ENCODE measurements at places on chromosomes 4 and X. TPM values are rescaled to one million over a fixed set of nuclear protein-coding genes. Genes with fewer than 3 reads are reported as not detected.

GRCh38 chrX:147916375-147916968 is 4.8 kb downstream of the FMR1 start:
- no peak for DNase-seq

- DNase-seq, result no peak
These were observed 1037.1 kb downstream of the STPG2 start for GRCh38 chr4:97106161-97106560.

DNA sequence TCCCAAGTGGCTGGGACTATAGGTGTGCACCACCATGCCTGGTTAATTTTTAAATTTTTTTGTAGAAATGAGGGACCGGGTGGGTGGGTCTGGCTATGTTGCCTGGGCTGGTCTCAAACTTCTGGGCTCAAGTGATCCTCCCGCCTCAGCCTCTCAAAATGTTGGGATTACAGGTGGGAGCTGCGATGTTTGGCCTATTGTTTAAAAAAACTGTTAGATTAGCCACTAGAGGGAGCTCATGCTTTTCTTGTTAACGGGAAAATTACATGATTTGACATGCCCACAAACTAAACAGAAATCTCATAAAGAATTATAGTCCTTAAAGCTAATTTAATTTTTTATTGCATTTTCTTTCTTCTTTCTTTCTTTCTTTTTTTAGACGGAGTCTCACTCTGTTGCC is 5.0 kb upstream of the SDAD1 start:
- DNase-seq, result no peak

GLRB gene
- 20.6 TPM for total RNA-seq

DNA sequence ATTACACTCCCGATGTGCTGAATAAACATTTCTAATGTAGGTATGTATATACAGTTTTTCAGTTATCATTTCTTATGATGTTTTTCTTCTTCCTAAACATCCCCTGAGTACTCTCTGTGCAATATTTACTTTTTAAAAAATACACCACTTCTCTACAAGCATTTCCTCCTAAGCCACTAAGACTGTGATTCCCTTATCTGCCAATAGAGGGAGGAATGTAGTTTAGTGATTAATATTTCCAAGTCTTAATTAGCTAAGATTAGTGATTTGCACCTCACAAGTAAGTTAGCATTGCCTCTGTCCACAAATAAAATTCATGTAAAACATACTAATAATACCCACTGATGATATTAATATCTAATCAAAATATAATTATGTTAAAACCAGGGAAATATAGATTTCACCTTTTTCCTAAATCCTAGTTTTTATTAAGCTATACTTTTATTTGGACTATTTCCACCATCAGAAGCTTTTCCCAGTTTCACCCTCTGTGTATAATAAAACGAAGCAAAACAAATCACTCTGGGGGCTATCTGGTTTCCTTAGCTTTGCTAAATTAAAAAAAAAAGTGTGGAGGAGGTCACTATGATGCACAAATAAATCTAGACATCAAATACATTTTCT is 909.1 kb downstream of the FAT4 start:
- DNase-seq, result no peak

GRCh38 chrX:4240541-4241194 is 527.2 kb upstream of the PRKX start:
- DNase-seq, result no peak

ARHGAP6 gene
- 20.5 TPM for total RNA-seq

CACNA1F gene
- 0.07 TPM for total RNA-seq

GRCh38 chr4:171746418-171746817 is 66.8 kb upstream of the GALNTL6 start:
- DNase-seq, result no peak

- no peak for DNase-seq
These were observed 471.2 kb downstream of the IQCM start for GRCh38 chr4:149344436-149344835.

- DNase-seq, result peak; percentile 26
These were observed 24.7 kb downstream of the SEC24D start for GRCh38 chr4:118810991-118811764.

UBA1 gene
- 156 TPM for total RNA-seq

DNA sequence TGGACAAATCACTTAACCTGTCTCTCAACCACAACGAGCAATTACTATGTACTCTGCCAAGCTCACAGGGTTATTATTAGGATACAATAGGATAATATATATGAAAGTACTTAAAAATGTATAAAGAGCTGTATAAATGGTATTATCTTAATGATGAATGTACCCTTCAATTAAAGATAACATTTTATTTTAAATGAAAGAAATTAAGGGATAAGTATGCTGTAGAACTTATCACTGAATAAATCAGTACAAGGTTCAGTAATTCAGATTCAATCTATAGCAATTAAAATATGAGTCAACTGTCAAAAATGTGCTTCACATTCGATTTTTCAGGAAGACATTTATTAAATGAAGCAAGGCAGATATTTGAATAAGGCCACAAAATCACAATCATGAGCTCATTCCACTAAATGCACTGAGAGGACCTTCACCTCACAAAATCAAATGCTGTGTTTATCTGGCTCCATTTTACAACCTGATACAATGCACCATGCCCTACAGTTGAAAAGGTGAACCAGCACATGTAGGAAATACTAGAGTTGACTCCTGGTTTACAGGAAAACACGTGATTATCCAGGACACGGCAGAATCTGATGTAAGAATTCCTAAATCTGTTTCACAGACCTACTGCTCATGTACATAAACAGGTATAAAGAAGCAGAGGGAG is 4.4 kb downstream of the LRCH2 start:
- no peak for DNase-seq

DNA sequence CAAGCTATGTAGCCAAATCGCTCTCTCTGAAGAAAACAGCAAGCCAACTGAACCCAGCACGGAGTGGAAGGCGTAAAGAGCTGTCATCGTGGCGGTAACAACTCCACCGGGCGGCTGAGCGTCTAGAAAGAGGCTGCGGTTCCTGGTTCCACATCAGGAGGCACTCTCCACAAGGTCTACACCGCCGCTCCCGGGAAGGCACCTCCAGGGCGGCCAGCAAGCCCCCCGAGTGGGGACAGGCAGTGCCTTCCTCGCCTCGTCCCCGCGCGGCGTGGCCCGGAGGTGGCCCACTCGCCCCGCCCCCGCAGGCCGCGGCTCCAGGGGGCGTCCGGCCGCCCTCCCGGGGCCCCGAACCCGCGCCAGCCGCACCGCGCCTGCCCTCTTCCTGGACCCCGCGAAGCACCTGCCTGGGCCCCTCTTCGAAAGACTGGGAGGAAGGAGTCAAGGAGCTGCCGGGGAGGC is 755 bp downstream of the KLHL8 start:
- DNase-seq, result peak; percentile 39

- no peak for DNase-seq
These were observed 1248.8 kb downstream of the ADGRL3 start for GRCh38 chr4:62448911-62449310.

TFE3 gene
- 16.7 TPM for total RNA-seq

Measured in uterus (tissue), 4 donors.